Activated T-helper 1 cell treated with Interleukin-2 at 50 U/mL for 16 hours (primary cell): ENCODE measurements at places on chromosomes 5 and 9.

DNA sequence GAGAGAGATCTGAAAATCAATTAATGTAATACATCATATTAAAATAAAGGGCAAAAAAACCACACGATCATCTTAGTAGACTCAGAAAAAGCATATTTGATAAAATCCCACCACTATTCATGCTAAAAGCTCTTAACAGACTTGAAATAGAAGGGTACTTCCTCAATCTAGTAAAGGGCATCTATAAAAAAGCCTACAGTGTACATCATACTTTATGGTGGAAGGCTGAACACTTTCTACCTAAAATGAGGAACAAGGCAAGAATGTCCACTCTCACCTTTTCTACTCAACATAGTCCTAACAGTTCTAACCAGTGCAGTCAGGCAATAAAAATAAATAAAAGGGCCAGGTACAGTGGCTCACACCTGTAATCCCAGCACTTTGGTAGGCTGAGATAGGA, 38.9 kb downstream of the POLK start:
- DNase-seq: no peak

- no peak for DNase-seq
Observed at GRCh38 chr9:13165236-13165945, 114.1 kb downstream of the MPDZ start.

DNA sequence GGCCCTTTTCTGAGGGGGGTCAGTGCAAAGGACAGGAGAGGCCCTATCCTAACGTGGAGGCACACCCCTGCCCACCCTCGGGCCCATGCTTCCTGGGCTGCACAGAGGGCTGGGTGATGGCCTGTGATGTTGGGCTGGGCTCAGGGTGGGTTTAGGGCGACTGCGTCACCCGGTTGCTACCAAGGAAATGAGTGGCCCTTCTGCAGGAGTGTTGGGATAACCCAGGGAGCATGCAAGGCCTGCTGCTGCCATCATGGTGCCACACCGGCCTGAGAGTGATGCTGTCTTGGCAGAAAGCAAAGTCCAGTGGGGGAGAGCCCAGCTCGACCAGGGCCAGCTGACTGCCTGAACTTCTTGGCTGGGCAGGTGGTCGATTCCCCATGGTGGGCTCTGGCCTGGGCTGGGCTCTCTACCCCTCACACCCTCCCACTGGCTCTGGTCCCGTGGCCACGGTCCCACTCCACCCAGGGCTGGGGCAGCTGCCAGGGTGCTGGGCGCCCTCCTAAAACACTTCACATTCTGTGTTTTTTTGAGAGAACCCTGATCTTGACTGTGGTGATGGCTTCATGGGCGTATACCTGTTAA, 21.5 kb upstream of the MRNIP start:
- DNase-seq: no peak

- no peak for DNase-seq
Observed at GRCh38 chr5:97629276-97629675, 446.2 kb upstream of the RIOK2 start.

GRCh38 chr9:121226175-121226574, 24.5 kb upstream of the RAB14 start:
- no peak for DNase-seq
